ENCODE measurements at places on chromosomes 2 and 18.

DNA sequence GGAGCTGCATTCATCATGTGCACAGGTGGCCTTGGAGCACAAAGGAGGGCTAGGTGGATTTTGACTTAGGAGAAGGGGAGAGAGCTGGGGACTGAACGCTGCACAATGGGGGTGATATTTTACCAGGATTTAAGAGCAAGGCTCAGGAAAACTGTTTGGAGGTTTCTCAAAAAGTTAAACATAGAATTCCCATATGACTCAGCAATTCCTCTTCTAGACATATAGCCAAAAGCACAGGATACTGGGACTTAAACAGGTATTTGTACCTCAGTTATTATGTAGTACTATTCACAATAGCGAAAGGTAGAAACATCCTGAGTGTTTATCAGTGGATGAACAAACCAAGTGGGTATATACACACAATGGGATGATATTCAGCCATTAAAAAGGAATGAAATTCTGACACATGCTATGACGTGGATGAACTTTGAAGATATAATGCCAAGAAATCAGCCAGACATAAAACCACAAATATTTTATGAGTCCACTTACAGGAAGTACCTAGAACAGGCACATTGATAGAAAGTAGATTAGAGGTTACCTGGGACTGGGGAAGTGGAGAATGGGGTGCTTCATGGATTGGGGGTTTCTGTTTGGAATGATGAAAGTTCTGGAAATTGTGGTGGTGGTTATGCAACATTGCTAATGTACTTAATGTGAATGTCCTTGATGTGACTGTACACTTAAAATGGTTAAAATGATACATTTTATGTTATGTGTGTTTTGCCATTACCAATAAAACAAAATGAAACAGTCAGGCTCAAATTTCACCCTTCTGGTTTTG lies 216.9 kb downstream of the HAUS1 start:
- DNase-seq: no peak

DNA sequence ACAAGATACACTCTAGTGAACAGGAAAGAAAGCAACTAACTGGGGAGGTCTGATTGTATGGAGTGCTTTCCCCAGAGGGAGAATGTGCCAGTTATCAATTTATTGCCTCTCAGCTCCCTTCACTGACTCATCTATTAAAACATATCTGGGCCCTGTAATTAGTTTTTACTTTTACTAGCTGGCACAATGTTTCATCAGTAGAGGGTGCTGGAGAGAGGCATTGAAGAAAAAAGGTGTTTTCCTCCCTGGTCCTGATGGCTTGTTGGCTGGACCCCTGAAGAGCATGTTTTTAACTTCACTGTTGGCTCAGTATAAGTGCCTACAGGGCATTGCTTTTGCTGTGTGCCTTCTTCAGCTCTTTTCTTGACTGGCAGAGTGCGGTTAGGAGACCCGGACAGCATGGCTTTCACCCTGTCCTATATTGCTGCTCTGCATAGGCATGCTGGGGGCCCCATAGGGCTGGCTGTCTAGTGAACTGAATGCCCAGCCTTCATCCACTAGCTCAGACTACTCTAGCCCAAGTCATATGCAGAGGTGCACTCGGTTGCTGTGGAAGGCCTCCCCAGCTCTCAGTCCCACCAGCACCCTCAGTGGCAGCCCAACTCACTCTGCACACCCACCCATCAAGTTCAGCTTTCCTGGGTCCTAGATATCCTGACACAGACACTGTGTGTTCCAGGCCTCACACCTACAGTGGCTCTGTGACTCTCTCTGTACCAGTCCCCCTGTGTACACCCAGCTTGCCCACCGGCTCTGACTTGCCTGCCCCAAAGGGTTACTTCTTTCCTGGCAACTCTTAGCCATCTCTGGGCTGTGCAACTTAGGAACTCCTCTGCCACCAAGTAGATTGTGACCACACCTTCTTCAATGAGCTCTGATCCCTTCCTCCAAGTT lies 62.3 kb upstream of the ACYP2 start:
- DNase-seq: no peak

DNA sequence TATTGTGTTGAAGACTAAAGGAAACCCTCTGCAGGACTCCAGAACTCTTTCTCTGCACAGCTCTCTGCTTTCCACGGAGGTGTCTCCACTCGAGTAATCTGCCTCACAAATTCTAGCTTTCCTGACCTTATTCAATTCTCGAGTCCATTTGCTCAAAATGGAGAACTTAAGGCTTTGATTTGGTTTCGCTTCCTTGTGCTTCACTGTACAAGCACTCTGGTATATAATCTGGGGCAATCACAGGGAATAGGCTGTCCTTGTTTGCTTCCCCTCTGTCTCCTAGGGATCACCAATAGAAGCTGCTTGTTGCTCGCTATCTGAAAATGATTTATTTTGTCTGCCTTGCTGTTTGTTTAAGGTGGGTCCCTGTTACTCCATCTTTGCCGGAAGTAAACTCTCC lies 129.1 kb upstream of the DOCK10 start:
- no peak for DNase-seq

GRCh38 chr2:154697418-154698252 lies 860 bp upstream of the KCNJ3 start:
- no peak for DNase-seq

DNA sequence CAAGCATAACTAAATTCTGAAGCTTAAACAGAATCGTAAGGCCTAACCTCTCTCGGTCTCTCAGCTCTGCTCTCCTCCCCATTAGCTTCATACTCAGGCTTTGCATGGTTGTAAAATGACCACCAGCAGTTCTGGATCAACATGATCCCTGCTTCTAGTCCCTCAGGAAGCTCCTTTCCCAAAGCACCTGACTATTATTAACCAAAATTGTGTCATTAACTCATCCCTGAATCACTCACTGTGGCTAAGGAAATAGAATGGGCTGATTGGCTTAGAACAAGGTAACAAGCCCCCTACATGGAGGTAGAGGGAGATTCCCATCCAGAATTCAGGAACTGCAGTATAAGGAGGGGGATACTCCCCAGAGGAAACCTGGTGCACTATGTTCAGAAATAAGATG lies 448.3 kb downstream of the ARHGAP15 start:
- DNase-seq: no peak

- DNase-seq: no peak
Measured at GRCh38 chr2:205682971-205683501, 735 bp downstream of the NRP2 start.
